Upper lobe of right lung (tissue), 1 donor: ENCODE measurements at places on chromosomes 3 and 15.

GRCh38 chr3:70716832-70717231 is 404.4 kb upstream of the MDFIC2 start:
- DNase-seq = no peak

- DNase-seq = no peak
These were observed 74.5 kb upstream of the TSPAN3 start for GRCh38 chr15:77145370-77145769.

DNA sequence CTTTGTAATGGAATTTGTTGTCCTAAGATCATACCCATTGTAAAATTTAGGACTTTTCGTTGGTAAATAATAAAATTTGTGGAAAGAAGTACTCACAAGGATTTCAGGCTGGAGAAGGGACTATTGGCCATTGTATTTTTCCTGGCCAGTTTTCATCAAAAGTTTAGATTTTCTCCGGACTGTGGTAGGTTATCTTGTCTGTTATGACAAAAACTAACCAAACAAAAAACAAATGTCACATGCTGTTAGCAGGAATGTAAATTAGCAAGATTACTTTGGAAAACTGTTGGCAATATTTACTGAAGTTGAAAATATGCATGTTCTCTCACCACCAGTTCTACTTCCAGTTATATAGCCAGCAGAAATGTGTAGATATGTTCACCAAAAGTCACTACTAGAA is 27.8 kb downstream of the PDE8A start:
- no peak for DNase-seq

DNA sequence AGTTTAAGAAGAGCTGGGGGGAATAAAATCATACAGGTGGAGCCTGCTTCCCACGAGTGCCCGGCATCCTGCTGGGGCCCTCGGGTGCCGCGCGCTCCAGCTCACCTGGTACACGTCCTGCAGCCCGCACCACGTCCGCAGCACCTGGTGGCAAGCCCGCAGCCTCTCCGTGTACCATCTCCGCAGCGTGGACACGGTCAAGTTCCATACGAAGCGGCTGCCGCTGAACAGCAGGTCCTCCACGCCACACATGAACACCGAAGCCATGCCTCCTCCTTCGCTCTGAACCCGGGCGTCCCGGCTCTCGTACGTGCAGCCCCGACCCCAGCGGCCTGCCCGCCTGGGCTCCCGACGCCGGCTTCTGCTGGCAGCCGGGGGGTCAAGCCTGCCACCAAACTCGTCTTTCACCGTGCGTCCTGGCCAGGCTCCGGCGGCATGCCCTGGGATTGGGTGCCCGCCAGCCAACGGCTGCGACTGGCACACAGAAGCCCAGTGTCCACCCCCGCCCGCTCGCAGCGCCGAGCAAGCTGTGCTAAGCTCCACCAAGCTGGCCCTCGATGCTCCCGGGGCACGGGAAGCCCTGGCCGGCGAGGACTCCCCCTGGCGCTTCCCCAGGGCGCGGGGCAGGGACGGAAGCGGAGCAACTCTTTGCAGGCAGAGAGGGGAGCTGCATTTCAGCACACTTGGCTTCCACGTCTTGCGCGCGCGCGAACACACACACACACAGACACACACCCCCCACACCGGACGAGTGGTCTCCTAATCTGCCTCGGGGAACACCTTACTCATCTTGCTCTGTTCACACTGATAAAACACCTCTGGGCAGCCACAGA is at the start of gene FRMD4B:
FRMD4B (minus strand) TSS at position 366 of the 833 bp plus-strand sequence; CDS start at position 267, 99 bp downstream.
- DNase-seq = peak; percentile 96

DNA sequence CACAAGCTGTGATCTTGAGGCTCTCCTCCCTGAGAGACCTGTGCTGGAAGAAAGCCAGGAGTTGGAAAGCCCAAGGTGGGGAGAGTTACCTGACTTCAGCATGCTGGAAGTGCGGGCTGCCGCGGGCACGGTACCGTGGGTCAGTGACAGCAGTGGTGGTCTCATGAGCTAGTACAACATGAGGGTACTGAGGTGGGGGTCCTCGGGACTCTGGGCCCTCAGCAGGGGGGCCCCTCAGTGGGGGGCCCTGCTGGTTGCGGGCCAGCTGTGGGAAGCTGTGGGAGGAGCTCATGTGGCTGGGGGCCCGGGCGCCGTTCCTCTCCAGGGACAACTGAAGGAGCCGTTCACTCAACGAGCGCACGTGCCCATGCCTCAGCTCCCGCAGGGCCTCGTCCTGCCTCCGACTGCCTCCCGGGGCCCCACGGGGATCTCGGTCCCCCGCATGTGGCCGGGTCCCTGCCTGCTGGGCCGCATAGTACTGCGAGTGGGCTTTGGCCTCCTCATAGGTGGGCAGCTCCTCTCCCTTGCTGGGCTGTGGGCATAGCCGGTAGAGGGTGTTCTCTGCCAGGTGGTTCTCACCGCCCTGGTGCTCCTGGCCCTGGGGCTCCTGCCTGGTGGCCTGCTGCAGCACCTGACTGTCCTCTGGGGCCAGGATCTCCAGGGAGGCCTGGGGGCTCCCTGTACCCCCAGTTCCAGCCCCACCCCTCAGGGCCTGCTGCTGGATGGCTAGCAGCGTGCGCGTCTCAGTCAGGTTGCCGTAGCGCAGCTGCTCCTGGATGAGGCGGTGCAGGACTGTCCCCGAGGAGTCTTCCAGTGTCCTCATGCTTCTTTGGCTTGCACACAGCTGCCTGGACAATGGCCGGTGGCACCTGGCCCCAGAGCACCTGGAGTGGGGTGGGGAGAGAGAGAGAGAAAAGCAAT is 3.4 kb downstream of the AMOTL2 start:
- peak; percentile 69 for DNase-seq

- no peak for DNase-seq
These were observed 60.6 kb downstream of the WNT5A start for GRCh38 chr3:55426486-55426885.

- DNase-seq = no peak
These were observed 19.9 kb downstream of the DNASE1L3 start for GRCh38 chr3:58190882-58191281.

GRCh38 chr15:35067496-35068347 is 17.4 kb downstream of the NANOGP8 start:
- DNase-seq = no peak

DNA sequence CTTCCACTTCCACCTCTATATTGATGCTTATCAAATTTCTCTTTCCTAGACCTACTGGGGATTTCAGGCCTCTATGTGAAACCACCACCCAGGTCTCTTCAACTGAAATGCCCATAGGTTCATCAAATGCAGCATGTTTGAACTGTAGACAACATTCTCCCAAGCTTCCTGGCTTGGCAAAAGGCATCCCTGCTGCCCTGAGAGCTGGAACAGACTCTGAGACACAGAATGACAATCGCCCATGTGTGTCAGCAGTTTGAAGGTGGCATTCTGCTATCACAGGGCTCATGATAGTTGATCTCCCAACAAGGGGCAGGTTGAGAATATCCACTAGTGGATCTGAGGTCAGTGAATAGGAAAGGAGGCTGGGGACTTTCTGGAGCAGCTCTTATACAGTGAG is 200.7 kb downstream of the RPLP1 start:
- DNase-seq = no peak

DNA sequence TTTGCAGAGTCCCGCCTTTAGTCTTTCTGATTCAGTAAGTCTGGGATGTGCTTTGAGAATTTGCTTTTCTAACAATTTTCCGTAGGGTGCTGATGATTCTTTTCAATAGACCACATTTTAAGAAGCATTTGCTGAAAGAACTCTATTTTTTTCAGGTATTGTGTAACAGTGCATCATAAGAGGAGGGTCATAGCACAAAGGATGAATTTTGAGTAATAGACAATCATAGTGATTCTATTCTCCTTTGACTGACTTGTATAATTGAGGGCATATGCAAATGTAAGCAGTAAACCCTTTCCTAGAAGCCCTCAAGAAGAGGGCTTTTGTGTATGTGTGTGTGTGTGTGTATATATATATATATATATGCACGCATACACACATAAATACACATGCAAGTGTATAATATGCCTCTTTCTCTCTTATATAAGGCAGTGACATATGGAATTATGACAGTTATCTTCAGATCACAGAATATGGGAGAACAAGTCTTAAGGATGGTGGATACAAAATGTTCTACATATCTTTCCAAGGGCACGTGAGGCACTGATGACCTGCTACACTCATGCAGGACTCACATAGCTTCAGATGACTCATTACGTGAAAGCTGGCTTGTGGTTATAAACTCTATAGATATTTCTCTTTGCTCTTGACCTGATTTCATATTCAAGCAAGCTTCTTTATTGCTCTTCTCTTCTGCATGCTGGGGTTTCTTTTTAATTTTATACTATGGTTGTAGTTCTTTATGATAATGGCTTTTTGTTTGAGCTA is 6.5 kb upstream of the PLSCR1 start:
- no peak for DNase-seq

- DNase-seq = no peak
These were observed 52.2 kb upstream of the PTX3 start for GRCh38 chr3:157384491-157384890.

- DNase-seq = no peak
These were observed 349.3 kb downstream of the ERC2 start for GRCh38 chr3:56118968-56119367.

- DNase-seq = no peak
These were observed 24.1 kb downstream of the RHOA start for GRCh38 chr3:49387721-49388120.

GRCh38 chr3:109081746-109082510 is 36.0 kb downstream of the MORC1 start:
- no peak for DNase-seq

- no peak for DNase-seq
These were observed 1.1 kb downstream of the SLCO2A1 start for GRCh38 chr3:134028486-134029255.

GRCh38 chr3:138845181-138845601 is 10.5 kb upstream of the PIK3CB start:
- no peak for DNase-seq

GRCh38 chr3:28859897-28860296 is 421.0 kb upstream of the RBMS3 start:
- DNase-seq = no peak

DNA sequence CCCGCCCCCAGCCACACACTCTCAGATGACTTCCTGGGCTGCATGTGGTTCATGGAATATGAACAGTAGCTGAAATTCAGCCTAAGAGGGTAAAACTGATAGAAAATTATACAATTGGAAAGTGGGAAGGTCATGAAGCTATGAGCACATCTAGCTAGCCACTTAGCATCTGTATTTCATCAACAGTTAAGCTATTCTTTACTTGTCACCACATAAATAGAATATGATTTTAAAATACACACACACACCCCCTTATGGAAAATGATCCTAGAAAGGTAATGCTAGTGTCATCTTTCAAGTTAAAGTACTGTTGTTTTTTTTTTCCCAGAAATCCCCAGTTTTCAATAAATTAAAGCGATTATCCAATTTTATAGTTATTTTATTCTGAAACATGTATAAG is 3.6 kb downstream of the MAP4 start:
- no peak for DNase-seq

- no peak for DNase-seq
These were observed 86.4 kb downstream of the WWTR1 start for GRCh38 chr3:149571381-149571780.

GRCh38 chr3:124840331-124840730 is 46.8 kb downstream of the ITGB5 start:
- no peak for DNase-seq

GRCh38 chr3:111545349-111545748 is 3.4 kb downstream of the CD96 start:
- no peak for DNase-seq

DNA sequence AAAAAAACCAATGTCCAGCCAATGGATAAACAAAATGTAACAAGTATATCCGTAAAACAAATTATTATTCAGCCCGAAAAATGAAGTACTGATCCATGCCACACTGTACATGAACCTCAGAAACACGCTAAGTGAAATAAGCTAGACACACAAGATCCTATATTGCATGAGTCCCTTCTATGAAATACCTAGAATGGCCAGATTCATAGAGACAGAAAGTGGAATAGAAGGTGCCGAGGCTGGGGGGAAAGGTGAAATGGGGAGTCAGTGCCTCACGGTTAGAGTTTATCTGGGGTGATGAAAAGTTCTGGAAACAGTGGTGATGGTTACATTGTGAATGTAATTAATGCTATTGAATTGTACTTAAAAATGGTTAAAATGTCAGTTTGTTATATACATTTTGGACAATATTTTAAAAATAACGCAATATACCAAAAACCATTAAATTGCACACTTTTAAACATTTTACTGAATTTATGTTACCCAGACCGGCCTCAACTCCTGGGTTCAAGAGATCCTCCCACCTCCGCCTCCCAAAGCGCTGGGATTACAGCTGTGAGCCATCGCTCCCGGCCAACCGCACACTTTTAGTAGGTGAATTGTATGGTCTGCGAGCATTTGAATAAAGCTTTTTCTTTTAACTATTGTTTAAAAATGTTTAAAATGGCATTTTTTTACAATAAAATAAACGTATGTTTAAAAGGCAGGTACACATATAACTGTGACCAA is 2.1 kb downstream of the RNF168 start:
- DNase-seq = no peak

DNA sequence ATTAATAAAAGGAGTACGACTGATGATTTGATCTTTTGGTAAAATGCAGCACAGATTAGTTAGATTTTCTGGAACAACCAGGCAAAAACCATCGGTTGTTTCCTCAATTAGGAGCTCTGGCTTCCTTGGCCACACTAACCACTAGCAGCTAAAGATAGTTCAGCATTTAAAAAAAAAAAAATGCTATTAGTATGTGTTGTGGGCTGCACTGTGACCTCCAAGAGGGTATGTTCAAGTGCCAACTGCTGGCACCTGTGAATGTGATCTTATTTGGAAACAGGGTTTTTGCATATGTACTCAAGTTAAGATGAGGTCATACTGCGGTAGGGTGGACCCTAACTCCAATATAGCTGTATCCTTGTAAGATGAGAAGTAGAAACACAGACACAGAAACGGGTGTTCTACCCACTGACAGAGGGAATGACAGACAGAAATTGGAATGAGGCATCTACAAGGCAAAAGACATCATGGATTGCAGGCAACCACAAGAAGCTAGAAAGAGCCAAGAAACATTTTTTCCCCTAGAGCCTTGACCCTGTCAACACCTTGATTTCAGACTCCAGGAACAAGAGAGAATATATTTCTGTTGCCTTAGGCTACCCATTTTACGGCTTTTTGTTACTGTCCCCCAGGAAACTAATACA is 534.6 kb upstream of the ROBO2 start:
- DNase-seq = no peak

GRCh38 chr3:77699125-77699691 is 659.3 kb downstream of the ROBO2 start:
- DNase-seq = no peak

DNA sequence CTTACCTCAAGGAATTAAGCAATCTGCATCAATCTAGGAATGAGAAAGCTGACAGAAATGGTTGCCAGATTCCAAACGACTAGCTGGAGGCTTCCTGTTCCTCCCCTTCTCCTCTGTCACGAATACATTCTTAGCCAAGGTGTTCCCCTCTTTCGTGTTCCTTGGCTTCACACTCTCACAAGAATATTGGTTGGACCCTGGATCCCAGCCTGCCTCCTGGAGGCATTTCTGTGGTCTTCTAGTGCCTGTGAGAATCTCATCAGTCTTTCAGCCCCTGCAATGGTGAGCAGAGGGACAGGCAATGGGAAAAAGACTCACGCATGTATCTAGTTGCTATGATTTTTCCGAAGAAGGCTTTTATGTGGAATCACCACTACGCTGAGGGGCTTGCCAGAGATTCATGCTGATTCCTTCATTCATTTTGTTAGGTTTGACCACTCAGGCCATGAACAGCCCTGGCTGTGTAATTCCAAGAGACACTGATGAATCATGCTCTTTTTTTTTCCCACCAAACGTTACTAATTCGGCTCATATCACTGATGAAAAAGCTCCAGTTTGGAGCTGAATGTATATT is 1.6 kb upstream of the P3H2 start:
- DNase-seq = no peak

GRCh38 chr3:141524988-141525387 is 38.2 kb downstream of the RASA2 start:
- no peak for DNase-seq
